ENCODE measurements at places on chromosomes 7 and 10. TPM values are rescaled to one million over a fixed set of nuclear protein-coding genes. Genes with fewer than 3 reads are reported as not detected.
A peak's percentile ranks its signal among the peaks of the same experiment; 100 is the strongest.

GRCh38 chr10:12973149-12973718 is 28.3 kb downstream of the CCDC3 start:
- no peak overlapping the region for H3K4me3 ChIP-seq
- peaks cover 6% of the 10 kb centered on the region for H3K4me1 ChIP-seq
- H3K27me3 ChIP-seq: no peaks in the 10 kb centered on the region
- DNase-seq: no peak
- H3K36me3 ChIP-seq: no peaks in the 10 kb centered on the region

FGFBP3 gene
- 3.3 TPM for total RNA-seq

DNA sequence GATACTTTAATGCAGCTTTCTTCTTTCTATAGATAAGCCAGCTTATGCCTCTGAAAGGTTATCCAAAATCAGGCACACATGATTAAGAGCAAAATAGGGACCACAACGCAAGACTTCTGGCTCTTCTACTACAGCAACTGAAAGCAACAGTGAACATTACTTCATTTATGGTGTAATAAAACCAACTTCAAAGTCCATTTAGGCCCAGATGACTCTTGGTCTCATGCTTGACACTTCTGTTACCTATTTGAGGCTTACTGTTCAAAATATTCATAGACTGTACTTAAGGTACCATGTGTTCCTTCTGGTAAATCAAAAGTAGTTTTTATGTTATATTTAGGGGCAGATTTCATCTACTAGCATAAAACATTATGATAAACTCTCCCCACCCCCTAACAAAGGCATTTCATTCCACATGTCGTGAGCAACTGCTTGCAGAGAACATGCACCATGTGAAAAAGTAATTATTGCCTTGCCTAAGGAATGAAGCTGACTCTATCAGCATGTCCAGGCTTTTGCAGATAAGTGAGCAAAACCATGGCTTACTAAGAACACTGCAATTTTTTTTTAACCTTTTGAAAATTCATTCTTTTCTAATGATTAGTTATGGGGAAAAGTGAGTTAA is 154.9 kb upstream of the ITGB1 start:
- peaks cover 24% of the 10 kb centered on the region for H3K4me1 ChIP-seq
- no peaks in the 10 kb centered on the region for H3K36me3 ChIP-seq
- peak; percentile 84 for DNase-seq
- no peaks in the 10 kb centered on the region for H3K27me3 ChIP-seq

DNA sequence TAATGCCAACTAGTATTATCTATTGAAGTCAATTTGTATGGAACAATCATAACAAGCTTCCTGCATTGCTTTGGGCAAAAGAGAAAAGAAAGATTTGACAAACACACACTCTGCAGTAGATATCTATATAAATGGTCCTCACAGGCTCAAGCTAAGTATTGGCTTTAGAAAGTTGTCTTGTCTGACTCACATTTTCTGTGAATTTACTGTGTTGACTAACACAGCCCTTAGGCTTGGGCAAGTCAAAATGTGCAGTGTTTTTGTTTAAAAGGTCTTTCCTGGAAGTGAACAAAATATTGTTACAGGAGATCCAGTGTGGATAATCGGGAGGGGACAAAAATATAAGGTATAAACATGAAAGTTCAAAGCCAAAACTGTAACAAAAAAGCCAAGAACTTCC is 194.4 kb downstream of the RELN start:
- no peak for DNase-seq
- no peaks in the 10 kb centered on the region for H3K27me3 ChIP-seq
- no peaks in the 10 kb centered on the region for H3K4me1 ChIP-seq
- no peak overlapping the region for H3K27ac ChIP-seq

All from astrocyte (in vitro differentiated cells and primary cell).